EL (cell line): ENCODE measurements at places on chromosomes 7 and 10.

- DNase-seq = no peak
Measured at GRCh38 chr10:92502296-92502808, 71.5 kb downstream of the IDE start.

DNA sequence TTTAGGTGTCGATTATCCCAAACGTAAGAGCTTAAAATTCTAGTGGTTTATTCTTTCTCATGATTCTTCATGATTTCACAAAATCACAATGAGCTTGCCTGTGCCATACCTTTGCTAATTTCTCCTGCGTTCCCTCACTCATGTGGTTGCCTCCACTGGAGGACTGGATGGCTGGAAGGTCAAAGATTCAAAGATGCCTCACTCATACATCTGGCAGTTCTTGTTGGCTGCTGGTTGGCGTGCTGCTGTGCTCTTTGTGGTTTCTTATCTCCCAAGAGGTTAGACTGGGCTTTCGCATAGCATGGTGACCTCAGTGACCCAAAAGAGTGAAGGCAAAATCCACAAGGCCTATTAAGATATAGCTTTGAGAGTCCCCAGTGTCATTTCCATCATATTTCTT is 877.6 kb upstream of the AUTS2 start:
- DNase-seq = no peak

- DNase-seq = no peak
Measured at GRCh38 chr7:3955026-3955425, 654.0 kb downstream of the SDK1 start.

- no peak for DNase-seq
Measured at GRCh38 chr7:90669492-90669891, 73.4 kb downstream of the CDK14 start.
